ENCODE measurements at places on chromosomes 7 and 10.

DNA sequence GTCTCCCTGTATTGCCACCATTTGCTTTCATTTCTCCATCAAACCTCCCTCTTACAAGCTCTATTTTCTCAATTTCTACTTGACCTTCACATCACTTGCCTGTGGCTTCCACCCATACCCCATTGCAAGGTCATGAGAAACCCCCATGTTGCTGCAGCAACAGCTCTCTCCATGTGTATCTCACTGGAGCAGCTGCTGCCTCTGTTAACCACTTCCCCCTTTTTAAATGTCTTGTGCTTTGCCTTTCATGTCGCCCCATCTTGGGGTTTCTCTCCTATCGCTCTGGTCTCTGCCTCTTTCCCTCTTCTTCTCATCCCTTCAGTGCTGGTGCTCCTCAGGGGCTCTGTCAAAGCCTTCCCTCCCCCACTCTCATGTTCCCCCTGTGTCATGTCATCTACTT is 148.8 kb downstream of the CHN2 start:
- DNase-seq: no peak

- DNase-seq: no peak
Observed at GRCh38 chr10:9296190-9296589, 1241.7 kb downstream of the GATA3 start.

GRCh38 chr7:47351233-47352154 is 230.4 kb downstream of the TNS3 start:
- no peak for DNase-seq

GRCh38 chr7:52325237-52325636 is 710.2 kb upstream of the POM121L12 start:
- DNase-seq: no peak

Measured in PC-9 (cell line).